IPS DF 19.7 (cell line): ENCODE measurements at places on chromosomes 1 and 21.

DNA sequence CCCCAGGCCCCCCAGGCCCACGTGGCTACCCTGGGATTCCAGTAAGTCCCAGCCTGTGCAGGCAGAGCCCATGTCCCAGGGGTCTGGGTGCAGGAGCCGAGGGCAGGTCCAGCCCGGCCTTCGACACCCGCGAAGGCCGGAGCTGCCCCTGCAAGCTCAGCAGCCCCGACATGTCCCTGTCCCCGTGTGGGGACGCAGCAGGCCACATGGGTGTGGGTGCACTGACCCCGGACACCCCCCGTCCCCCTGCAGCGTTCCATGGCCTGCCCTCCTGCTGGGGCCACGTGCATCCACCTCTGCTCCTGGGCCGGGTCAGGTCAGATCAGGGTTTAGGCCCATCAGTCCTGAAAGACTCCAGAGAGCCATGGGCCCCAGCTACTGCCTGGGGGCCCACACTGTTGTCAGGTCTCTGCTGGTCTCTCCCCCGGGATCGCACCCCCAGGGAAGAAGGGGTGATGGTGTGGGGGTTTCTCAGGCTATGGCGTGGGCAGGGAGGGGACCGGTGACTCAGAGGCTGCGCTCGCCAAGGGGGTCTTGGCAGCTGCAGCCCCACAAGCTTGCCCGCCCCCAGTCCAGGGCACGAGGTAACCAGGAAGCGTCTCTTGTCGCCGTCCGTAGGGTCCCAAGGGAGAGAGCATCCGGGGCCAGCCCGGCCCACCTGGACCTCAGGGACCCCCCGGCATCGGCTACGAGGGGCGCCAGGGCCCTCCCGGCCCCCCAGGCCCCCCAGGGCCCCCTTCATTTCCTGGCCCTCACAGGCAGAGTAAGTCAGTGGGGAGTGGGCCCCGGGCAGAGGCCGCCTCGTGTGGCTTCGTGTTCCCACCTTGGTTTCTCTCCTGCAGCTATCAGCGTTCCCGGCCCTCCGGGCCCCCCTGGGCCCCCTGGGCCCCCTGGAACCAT, 37.5 kb downstream of the SLC19A1 start:
- DNase-seq: no peak

DNA sequence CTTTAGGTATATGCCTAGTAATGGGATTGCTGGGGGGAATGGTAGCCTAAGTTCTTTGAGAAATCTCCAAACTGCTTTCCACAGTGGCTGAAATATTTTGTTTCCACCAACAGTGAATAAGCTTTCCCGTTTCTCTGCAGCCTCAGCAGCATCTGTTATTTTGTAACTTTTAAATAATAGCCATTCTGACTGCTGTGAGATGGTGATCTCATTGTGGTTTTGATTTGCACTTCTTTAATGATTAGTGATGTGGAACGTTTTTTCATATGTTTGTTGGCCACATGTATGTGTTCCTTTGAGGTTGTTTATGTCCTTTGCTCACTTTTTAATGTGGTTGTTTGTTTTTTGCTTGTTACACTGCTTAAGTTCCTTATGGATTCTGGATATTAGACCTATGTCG, 237.4 kb downstream of the CENPF start:
- DNase-seq: no peak

GRCh38 chr21:33478182-33478581, 1.6 kb downstream of the TMEM50B start:
- DNase-seq: no peak

DNA sequence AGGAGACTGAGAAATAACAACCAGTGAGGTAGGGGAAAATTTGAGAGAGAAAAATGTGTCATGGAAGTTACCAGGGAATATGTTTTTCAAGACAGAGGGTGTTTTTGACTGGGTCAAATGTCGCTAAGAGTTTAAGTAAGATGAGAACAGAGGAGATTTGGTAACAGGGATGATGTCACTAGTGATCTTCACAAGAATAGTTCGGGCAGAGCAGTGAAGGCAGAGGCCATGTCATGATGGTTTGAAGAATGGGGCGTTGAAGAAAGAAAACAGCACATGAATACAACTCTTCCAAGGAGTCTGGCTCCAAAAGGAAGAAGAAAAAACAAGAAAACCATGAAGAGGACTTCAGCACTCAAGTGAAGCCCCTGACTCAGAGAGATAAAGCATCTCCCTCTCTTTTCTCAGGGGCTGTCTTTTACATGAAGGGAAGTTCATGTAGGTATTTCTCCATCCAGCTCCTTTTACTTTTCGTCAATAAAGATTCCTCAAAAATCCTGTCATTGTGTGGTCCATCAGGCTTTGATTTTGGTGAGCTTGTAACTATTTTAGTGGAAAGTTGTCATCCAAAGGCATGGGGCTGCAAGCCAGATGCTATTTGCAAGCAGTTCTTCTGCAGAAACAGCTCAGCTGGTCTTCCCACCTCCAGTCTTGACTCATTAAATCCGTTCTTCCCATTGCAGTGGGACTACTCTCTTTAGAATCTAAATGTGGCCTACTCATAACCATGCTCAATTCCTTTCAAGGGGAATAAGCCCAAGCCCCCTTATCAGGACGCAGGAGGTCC, 397.3 kb downstream of the LMX1A start:
- DNase-seq: no peak

- DNase-seq: no peak
Measured at GRCh38 chr1:59220356-59220755, 76.5 kb upstream of the FGGY start.

GRCh38 chr21:45220714-45221490, 66.8 kb downstream of the POFUT2 start:
- no peak for DNase-seq

- DNase-seq: no peak
Measured at GRCh38 chr1:26695356-26696118, at the start of gene ARID1A. Gene ARID1A (plus strand): TSS chr1:26696015. CDS start chr1:26696404, 389 bp downstream.

DNA sequence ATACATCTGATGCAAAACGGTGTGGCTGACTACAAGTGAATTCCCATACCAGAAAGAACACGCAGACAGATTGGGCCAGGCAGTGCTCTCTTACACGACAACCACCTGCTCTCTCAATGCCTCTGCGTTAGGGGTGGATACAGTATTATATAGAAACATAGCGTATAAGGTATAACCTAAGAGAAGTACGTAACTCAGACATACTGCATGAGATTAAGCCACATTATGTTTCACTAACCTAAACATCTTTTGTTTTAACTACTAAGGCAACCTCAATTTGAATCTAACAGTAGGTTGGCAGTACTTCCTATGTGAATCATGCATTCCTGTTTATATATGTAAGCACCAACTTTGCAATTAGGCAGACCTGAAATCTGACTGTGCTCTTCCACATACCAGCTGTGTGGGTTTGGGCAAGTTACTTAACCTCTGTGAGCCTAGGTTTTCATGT, 58.1 kb upstream of the COA6 start:
- no peak for DNase-seq
